ENCODE measurements at places on chromosomes 5 and 9.

DNA sequence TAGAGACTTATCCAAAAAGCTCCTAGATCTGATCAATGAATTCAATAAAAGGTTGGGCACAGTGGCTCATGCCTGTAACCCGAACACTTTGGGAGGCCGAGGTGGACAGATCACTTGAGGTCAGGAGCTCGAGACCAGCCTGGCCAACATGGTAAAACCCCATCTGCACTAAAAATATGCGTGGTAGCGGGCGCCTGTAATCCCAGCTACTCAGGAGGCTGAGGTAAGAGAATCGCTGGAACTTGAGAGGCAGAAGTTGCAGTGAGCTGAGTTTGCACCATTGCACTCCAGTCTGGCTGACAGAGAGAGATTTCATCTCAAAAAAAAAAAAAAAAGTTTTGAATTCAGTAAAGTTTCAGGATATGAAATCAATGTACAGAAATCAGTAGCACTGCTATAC lies 20.0 kb downstream of the DCTN4 start:
- no peak for DNase-seq

GRCh38 chr5:57566914-57567313 lies 84.3 kb upstream of the ACTBL2 start:
- DNase-seq: peak; percentile 59

DNA sequence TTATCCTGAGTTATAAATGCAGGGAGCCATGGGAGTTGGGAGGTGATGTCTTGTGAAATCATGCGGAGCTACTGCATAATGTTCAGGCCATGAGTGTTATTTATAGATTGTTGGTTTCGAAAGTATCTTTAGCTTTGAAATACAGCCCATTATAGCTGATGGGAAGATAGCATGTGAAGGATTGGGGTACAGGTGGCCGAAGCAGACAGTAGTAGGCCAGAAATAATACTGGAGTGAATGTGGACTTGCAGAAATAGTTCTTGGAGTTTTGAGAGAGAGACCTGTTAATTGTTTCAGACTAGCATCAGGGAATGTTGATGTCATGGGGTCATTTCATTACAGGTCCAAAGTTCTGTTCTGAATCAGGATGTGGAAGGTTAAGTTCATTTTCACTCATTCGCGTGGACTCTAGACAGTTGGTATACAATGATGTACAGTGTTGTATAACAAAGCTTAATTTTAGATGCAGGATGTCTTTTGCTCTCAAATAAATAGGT lies 3.8 kb downstream of the ATP6V1G1 start:
- no peak for DNase-seq

DNA sequence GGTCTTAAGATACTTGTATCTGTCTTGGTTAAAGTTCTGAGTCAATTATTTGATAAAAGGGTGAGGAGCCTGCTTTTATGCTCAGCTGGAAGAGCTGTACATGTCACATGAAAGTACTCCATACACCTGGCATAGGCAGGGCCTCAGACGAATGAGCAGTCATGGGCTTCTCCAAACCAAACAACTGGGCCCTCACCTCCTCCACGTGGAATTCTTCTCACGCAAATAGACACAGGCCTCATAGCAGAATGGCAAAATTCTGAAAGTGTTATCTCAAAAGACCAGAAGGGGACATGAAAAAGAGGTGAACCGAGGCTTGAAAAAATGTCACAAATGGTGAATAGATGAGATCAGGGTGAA lies 48.6 kb downstream of the FAM240B start:
- no peak for DNase-seq

DNA sequence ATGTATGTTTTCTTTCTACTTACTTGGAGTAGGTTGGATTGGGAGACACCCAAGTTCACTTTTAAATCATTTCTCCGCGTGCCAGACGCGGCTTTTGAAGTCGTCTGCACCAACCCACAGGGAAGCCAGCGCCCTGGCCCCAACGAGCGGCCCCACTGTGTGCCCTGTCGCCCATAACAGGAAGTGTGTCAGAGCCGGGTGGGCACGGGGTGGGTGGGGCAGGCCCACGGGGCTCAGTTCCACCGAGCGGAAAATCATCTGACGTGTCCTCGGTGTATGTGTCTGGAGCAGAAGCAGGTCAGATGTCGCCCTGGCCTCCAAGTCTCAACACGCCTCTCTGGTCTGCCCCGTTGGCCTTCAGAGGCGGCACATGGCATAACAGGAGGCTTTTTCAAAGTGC lies 22.7 kb upstream of the SMIM23 start:
- no peak for DNase-seq

- no peak for DNase-seq
Measured at GRCh38 chr5:77984587-77984986, 208.4 kb upstream of the TBCA start.

- no peak for DNase-seq
Measured at GRCh38 chr5:108548684-108549596, 167.0 kb upstream of the FBXL17 start.

GRCh38 chr9:98998441-98999151 lies 54.9 kb downstream of the COL15A1 start:
- peak; percentile 18 for DNase-seq

GRCh38 chr5:151126199-151126645 lies 31.4 kb downstream of the ANXA6 start:
- no peak for DNase-seq

- no peak for DNase-seq
Measured at GRCh38 chr9:136014147-136014923, 53.2 kb upstream of the UBAC1 start.

GRCh38 chr5:178324481-178325310 lies 92.1 kb upstream of the PHYKPL start:
- no peak for DNase-seq

DNA sequence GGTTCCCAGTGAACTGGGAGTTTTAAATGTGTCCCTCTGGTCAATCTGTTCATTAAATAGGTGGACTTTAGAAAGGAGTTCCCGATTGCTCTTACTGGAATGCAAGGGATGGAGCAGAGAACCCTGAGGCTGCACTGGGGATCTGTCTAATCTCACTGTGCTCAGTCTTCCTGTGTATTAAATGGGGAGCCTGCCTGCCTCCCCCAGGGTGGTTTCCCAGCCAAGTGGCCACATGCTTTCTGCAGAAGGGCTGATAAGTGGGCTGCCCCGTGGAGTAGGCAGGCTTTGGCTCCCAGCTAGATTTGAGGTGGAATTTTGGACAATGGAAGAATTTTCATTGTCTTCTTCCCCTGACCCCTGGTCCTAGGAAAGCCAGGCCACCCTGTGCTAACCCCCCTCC lies 14.0 kb upstream of the PHYHD1 start:
- DNase-seq: no peak

DNA sequence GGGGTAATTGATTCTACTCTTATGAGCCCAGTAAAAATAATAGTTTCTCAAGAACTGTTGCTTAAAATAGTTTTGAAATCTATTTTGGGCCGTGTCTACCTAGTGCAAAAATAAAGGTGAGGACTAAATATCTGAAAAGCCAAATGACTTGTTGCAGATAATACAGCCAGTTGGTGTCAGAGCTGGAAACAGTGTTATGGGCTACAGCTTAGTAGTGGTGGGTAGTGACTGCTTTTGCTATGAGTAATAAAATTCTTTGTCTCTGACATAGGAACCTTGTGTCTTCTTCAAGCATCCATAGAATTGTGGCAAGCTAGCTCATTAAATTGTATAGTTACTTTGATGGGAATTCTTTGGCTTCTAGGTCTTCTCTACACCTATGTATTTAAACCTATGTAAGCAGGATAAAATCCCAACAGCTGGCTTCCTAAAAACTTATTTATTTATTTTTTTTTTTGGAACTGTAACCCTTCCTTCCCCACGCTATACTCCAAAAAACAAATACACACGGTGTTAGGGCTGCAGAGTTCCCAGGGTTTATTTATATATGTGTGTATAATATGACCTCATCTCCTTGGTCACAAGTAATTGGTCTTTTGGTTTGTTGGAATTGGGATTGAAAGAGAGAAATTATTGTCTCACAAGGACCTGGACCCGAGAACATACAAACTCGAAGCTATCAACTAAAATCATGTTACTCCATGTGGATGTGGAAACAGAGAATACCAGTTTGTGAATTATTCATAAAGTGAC lies 138.0 kb downstream of the NUDT12 start:
- DNase-seq: no peak

DNA sequence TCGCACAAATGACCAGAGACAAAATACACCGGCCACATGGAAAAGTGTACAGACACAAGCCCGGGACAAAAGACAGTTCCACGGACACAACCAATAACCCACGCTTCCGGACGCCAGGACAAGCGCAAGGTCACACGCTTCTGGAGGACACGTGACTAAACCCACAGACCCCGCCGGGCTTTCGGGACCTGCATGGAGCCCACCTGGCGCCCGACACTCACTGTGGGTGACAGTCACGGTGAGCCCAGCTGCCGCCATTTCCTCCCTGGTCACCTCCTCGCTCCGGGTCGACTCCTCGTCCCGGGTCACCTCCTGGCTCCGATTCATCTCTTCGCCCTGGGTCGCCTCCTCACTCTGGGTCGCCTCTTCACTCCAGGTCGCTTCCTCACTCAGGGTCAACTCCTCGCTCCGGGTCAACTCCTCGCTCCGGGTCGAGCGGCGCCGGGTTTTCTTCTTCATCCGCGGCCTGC lies 470 bp downstream of the BAG1 start:
- DNase-seq: no peak

DNA sequence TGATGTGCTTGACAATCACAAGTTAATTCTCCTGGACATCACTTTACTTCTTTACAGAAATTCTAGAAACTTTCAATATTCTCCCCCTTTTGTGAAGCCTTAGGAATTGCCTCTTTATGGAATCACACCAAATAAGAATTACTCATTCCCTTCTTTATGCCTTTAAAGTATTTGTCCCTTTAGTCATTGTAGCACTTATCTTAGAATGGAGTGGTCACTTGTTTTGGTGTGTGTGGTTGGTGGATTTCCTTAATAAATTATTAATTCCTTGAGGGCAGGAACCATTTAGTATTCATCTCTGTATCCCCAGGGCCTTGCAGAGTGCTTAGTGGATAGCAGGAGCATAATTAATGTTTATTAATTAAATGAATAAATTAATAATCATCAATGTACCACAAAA lies 307.0 kb downstream of the ARRDC3 start:
- no peak for DNase-seq

GRCh38 chr9:131673531-131673930 lies 66.3 kb downstream of the RAPGEF1 start:
- DNase-seq: no peak

GRCh38 chr5:171521679-171522078 lies 102.2 kb downstream of the FGF18 start:
- DNase-seq: no peak

GRCh38 chr9:85283421-85283820 lies 458.3 kb downstream of the AGTPBP1 start:
- DNase-seq: no peak

All from brain pericyte (primary cell).